ENCODE measurements at places on chromosomes 16 and 17.

DNA sequence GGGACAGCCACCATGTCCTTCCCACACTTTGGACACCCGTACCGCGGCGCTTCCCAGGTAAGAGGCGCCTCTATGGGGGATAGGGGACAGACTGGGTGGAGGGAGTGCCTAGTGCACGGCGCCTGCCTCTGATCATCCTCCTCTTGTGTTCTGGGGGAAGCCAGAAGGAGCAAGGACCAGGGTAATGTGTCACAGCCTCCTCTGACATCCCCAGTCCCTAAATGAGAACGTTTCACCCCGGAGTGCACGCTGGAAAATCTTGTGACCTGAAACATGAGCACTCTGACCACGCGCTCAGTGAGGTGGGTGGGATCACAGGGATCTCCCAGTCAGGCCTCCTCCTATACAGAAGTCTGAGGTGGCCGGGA, 1.1 kb downstream of the IRX6 start:
- no peak for DNase-seq

- DNase-seq, result no peak
These were observed 2.2 kb upstream of the ZNF23 start for GRCh38 chr16:71464231-71464630.

GRCh38 chr16:57084257-57084770, 8.1 kb upstream of the CPNE2 start:
- peak; percentile 46 for DNase-seq

DNA sequence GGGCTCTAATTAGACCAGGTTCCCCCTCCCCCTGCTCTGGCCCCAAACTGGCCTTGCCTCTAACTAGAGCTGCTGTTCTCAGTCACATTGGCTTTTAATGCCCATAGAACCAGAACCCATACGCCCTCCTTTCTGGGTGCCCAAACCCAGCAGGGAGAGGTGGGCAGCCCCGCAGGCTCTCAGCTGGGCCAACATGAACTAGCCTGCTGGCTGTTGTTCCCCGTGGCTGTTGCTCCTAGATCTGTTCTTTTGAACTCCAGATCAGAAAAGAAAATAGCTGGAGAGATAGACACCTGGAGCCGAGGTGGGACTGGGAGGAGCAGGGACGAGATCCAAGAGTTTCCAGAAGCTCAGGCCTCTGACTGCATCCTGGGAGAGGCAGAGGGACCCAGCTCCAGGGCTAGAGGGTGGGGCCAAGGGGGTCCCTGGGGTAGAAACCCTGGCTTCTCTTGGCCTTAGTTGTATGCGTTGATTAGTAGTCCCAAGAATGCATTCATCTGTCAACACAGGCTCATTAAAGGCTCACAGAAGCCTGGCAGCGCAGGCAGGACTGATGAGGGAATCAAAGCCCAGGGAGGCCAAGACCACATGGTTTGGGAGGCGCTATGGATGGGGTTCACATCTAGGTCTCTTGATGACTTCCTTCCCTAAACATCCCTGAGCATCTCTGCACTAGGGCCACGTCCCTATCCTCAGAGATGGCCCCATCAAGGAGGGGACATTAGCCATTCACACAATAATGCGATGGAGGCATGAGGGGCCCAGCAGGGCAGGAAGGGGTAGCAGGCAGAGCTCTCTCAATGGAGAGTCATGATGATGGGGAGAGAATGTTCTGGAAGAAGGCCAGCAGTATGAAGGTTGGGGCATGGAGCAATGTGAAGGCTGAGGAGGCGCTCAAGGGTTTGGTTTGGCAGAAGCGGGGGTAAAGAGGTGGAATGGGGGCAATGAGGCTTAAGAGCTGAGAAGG, 1.3 kb upstream of the CPSF4L start:
- DNase-seq, result no peak

DNA sequence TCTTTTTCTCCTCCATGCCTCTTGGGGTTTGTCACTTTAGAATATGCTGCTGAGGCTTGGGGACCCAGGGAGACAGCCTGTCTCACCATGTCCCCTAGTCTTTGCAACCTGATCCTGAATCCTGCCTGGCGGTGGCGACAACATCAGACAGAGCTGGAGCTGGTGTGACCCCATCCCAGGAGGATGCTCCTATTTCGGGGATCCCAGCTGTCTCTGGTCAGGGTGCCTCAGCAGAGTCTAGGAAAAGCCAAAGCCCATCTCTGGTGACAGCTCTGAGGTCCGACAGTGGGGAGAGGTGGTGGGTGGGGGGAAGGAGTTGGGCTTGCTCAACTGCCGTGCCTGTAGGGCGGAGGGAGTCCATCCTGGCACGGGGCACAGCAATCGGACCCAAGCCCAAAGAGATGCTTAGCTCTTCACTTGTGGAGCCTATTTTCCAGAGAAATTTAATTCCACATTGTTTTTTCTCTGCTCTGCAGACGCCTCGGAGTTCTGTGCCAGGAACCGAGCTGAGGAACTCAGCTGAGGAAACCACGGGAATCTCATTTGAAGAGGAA, 10.3 kb upstream of the TNS4 start:
- no peak for DNase-seq

GRCh38 chr17:27404676-27405075, 51.6 kb upstream of the KSR1 start:
- DNase-seq, result no peak

- DNase-seq, result no peak
These were observed 33.7 kb upstream of the TNRC6C start for GRCh38 chr17:77924757-77925336.

GRCh38 chr17:47720754-47721533, 12.1 kb upstream of the TBX21 start:
- no peak for DNase-seq

DNA sequence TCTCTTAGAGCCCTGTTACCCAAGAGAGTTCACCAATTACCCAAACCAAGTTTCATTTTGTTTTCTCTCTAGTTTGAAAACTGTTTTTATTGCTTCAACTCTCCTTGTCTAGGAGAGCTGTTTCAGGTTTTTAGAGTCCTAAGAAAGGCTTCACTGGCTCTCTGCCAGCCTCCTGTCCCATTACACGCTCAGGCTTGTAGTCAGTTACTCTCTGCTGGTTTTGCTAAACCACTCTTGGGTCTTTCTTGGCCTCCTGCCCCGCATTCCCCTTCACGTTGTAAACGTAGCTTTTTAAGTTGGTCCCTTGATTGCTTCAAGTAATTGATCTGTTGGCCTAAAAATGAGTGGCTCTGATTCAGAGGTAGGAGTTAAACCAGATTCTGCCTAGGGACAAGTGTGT, 529.1 kb downstream of the MAF start:
- DNase-seq, result no peak

- DNase-seq, result peak; percentile 32
These were observed 22.6 kb downstream of the MRM3 start for GRCh38 chr17:804541-805435.

- DNase-seq, result no peak
These were observed 128.2 kb upstream of the COX10 start for GRCh38 chr17:13940858-13941665.

GRCh38 chr17:21140911-21141310, 14.1 kb downstream of the DHRS7B start:
- no peak for DNase-seq

- no peak for DNase-seq
These were observed 157.3 kb downstream of the VPS53 start for GRCh38 chr17:557371-557770.
